Stimulated activated CD4-positive, alpha-beta T cell treated with anti-CD3 and anti-CD28 coated beads, Interleukin-12 subunit alpha, Interleukin-12 subunit beta, amount 100 ng/mL, for 48 hours (primary cell): ENCODE measurements at places on chromosomes 12 and 14.

- DNase-seq: no peak
These were observed 260.3 kb downstream of the BCAT1 start for GRCh38 chr12:24688601-24689000.

GRCh38 chr14:50714450-50715073 lies 46.5 kb upstream of the SAV1 start:
- no peak for DNase-seq

GRCh38 chr12:113405694-113406093 lies 2.0 kb upstream of the SDS start:
- no peak for DNase-seq

DNA sequence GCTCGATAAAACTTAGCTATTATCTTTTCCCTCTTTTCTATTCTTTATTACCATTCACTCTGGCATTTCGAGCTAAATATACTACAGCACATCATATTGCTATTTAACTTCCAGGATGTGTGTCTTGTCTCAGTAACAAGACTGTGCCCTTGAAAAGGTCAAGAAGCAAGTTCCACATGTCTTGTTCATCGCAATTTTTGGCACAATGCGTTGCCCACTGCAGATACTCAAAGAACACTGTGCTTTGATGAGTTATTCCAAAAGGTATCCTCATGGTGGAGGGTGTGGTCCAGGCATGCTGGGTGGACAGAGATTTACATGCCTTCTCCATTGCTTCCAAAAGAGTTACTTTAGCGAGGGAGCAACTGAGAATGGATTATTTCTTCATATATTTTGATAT lies 6.6 kb downstream of the E2F7 start:
- no peak for DNase-seq

DNA sequence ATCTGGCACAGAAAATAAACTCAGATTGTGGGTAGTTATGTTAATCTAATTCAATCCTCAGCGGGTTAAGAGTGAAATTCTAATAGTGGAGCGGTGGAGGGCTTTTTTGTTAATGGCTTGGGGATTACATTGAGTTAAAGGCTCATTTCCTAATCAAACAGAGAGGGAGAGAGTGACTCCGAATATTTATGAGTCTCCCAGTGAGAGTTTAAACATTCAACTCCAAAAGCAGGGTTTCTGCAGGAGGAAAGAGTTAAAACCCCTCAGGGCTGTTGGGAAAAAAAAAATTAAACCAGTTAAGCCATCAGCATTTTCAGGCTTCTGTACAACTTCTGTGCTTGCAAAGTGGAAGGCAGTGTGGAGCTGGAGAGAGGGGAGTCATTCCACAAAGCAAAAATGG lies 62.1 kb upstream of the ESRRB start:
- no peak for DNase-seq

DNA sequence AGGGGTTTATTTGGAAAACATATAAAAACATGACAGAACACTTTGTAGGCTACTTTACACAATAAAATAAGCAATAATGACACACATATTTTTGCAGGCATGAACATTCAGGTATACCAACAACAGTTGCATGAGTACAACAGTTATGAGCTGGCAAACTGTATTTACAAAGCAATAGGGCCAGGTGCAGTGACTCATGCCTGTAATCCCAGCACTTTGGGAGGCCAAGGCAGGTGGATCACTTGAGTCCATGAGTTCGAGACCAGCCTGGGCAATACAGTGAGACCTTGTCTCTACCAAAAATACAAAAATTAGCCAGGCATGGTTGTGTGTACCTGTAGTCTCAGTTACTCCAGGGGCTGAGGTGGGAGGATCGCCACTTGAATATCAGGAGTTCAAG lies 101.1 kb downstream of the BMP4 start:
- DNase-seq: no peak

DNA sequence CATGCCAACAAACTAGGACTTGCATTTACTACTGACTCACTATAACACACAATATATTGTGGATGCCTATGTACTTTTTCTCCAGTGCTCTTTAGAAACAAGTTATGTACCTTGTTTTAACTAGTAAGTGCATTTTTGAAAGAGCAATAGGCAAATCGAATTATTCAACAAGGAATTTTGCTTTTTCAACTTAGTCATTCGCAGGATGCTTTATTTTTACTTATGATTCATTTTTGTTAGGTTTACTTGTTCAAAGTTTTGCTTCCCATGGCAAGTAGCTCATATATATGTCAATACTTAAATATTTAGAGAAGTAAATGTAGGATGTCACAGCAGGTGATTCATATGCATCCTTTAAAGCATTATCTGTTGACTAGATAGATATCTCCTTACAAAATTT lies 149.8 kb downstream of the PELI2 start:
- no peak for DNase-seq

DNA sequence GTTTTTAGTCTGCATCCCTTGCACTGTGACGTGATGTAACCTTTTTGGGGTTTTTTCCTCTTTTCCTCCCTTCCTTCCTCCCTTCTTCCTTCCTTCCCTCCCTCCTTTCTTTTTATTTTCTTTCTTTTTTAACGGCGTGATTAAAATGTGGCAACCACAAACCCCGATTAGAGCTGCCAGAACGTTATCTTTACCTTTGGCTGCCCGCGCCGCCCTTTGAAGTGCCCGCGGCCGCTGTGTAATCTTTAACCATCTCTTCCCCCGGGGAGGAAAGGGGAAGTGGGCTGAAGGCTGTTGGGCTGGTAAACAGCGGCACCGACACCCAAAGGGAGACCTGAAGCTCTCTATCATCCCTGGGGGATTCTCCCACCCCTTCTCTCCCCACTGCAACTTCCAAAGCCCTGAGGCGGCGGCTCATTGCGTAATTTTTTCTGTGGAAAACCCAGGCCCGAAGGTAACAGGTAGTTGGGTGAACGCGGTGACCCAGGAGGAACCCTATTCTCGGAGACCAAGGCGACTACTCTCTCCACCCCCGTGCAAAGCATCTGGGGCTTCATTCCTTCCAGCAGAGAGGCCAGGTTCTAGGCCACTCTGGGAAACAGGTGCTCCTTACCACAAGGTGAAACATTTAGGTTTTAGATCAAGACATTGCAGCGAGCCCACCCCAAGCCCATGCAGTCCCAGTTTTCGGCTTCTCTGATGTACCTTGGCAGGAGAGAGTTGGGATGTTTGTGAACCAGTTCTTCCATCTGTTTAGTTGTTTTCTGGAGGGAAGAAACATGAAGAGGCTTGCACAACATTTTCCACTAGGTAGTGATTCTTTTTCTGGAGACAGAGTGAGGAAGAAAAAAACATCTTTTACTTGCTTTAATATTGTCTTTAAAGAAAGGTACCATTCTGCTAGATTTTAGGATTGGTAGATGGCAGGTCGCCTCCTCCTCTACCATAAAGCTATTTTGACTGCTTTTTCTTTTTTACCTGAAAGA lies 1.5 kb downstream of the LGR5 start:
- no peak for DNase-seq

DNA sequence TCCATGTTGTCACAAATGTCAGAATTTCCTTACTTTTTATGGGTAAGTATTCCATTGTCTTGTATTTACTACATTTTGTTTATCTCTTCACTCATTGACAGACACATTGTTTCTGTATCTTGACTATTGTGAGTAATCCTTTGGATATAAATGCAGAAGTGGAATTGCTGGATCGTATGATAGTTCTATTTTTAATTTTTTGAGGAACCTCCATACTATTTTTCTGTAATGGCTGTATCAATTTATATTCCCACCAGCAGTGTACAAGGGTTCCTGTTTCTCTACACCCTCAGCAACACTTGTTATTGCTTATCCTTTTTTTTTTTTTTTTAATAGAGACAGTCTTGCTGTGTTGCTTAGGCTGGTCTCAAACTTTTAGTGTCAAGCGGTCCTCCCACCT lies 3.5 kb upstream of the KICS2 start:
- DNase-seq: no peak

DNA sequence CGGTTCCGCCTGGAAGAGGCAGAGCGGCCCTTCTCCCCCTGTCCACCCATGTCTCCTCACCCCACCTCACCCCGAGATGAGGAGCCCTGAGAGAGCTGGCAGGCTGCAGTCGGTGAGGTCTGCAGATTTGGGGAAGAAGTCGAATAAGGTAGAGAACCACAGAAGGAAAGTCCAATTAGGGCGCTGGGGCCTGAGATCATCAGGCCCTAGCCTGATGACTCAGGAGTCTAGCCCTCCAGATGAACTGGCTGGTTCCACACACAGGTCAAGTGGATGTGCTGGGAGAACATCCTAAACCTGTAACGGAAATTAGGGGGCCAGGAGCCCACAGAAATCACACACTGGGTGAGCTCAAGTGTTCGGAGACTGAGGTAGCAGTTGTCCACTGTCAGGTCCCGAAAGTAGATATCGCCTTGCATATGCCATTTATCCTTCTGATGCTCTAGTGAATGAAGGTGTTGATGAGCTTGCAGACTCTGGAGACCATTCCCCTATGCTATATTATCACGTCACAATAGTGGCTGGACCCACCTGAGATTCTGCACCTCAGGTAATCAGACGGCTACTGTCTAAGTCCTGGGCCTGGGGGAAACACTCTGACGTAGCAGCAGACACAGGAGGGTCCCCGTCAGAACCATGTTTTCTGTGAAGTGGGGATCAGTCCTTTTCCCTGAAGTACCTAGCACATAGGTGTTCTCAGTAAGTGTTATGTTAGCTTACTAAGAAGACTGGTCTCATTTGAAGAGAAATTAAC lies 886 bp upstream of the METTL17 start:
- no peak for DNase-seq

DNA sequence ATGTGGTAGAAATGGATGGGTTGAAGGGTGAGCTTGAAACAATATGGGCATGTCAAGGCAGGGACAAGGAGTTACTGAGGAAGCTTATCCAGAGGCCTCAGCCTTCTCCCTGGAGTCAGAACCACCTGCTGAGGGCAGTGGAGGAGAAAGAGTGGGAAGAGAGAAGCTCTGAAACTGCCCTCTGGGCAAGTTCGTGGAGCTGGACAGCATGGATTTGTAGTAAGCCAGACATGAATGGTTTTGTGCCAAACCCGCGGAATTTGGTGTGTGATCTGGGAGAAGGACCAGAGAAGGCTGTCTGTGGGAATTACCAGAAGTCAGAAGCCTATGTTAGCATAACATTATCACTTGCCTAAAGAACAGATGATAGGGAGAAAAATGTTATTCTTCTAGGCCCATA lies 164.8 kb downstream of the SLC41A2 start:
- no peak for DNase-seq

DNA sequence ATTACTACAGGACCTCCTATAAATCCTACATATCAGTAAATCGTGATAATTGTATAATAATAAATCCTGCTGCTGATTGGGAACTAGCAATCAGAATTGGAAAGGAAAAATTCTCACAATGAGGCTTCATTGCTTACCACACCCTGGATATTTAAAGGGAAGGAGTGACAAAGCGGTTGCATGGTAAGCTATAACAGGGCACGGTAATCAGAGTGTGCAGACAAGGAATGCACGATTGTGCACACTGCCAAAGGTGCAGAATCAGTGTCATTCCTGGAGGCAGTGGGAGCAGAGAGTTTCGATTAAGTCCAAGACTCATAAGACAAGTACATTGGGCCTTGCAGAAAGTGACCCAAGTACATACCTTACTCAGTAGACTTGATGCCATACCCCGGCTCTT lies 277.5 kb upstream of the NPAS3 start:
- DNase-seq: no peak

GRCh38 chr12:106296179-106296877 lies 6.2 kb upstream of the TCP11L2 start:
- no peak for DNase-seq

DNA sequence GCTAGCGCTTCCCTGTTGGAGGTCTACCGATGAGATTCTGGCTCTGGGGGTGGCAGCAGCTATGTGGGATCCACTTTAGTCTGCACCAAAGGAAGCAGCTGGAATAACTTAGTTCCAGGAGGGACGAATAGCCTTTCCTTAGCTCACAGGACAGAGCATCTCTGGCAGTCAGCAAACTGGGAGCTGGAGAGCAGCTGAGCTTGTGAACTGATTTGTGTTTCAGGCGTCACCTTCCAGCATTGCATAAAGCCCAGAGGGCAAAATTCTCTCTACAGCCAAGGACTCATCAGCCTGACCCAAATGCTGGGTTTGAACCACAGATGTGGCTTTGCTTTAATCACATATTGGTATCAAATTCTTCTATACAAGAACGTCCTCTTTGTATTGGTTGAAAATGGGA lies 81.9 kb upstream of the PELI2 start:
- no peak for DNase-seq
